ENCODE measurements at places on chromosomes 11 and 22.

GRCh38 chr11:612201-612960, 3.4 kb downstream of the IRF7 start:
- no peak for DNase-seq

DNA sequence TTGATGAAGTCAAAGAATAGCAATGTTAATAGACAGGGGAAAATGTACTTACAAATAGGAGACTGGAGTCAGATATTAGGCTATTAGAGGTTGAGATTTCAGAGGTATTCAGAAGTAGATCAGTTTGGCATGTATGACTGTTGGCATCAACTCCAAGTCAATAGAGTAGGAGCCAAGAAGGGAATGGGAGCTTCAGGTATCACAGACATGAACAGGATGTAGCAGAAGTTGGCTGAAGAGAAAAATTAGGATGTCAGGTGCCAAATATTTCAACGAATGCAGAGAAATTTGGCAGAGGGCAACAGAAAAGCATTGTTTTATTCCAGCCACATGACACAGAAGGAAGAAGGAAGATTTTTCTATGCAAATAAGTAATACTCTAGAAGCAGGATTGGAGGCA, 69.7 kb downstream of the GLYATL1 start:
- no peak for DNase-seq

DNA sequence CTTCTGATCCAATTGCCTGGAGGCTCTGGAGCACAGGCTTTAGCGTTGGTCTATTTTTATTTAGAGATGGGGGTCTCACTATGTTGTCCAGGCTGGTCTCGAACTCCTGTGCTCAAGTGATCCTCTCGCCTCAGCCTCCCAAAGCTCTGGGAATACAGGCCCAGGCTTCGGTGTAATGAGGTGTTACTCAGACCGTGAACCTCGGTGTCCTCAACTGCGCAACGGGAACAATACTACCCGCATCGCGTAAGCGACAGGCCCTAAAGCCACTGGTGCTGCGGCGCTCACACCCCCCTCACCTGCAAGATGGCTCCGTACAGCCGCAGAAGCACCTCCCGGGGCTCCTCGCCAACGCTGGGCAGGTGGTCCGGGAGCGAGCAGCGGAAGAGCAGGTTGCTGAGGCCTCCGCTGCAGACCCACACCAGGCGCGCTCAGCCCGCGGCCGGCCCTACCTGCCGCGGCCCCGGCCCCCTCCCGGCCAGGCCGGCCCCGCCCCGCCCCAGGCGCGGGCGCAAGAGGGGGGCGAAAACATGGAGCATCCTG, 628 bp downstream of the CHKB start:
- no peak for DNase-seq

DNA sequence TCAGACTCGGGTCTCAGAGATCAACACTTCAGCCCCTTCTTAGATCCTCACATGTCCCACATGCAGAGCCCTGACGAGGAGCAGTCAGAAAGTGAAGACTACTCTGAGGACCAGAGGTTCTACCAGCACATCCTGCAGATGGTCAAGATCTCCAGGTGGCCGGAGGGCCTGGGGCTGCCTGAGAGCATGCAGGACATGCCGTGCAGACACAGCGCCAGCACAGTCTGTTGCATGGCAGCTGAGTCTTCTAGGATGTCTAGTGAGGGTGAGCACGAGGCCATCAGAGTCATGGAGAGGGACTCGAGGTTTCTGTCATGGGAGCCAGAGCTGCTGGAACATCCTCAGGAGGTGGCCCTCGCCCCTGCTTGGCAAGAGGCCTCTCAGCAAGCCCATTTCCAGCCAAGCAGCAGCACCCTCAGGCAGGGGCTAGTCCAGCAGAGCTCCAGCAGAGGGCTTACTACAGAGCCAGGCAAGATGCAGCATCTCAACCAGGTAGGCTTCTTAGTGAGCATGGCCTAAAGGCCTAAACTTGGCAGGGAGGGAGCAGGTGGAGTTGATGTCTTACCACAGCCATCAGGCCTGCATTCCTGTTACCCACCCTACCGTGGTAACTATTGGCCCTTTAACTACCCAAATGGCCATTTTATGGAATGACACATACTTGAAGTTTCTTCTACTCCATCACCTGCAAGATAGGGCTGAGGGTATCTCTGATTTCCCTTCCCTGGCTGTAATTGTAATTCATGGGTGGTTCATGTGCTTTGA, 28.7 kb downstream of the CEP164 start:
- DNase-seq = no peak

GRCh38 chr11:45851228-45851627, 4.0 kb downstream of the CRY2 start:
- no peak for DNase-seq

- no peak for DNase-seq
Measured at GRCh38 chr11:63756919-63757761, 11.4 kb downstream of the ZFTA start.

DNA sequence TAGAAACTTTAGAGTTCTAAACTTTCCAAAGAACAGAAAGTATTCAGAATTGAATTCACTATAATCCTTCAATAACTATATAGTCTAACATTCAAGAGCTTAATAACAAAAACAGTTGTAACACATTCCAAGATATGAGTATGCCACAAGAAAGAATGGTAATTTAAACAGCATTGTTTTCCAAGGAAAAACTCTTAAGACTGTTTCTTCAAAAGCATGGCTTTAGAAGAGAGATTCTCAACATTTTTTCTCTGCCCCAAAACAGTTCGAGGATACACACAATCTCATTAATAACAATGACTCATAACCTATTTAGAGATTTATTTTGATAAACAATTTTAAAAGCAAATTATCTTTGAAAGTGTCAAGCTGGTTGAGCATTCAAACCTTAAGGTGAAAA, 16.7 kb upstream of the ARHGAP32 start:
- no peak for DNase-seq

GRCh38 chr22:44536411-44536810, 38.4 kb upstream of the RTL6 start:
- no peak for DNase-seq

GRCh38 chr11:4484310-4484709, 1.9 kb downstream of the OR52K1 start:
- DNase-seq = no peak

DNA sequence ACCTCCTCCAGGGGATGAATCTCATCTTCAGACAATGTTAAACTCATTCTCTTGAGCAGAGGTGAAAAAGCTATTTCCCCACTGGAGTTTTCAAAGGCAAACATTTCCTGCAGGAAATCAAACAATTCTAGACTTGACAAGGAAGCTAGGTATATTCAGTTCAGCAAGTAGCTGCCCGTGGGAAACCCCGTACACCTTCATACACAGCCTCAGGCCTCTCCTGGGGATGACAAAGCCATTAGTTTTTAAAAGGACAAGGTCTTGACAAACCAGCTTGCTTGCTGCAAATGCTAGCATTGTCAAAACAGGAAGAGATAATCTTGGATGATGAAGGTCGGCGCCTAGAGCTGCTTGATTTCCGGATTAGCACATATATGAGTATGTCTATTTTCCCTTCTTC, 1630.8 kb upstream of the TENM4 start:
- no peak for DNase-seq

DNA sequence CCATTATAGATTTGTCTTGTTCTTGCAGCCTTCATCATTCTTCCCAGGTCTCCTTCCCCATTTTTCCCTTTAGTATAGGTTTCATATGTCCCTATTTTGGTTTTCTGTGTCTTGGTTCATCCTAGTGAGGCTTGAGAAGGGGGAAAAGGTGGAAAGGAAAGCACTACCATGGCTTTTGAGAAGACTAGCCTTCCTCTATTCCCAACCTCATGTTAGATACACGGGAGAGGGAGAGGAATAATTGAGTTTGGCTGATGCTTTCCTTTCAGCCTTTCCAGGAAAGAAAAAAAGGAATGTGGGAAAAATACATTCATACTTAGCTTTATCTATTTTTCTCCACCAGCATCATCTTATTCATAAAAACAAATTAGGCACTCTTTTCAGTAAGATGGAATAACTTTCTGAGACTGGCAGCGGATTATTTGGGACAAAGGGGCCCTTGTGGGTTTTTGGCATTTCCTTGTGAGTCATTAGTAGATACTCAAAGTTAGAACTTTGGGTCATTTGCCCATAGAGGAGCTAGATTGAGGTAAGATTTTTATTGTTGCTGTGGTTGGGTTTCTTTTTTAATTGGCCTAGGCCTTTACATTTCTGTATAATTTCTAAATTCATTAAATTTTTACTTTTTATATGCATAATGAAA, 23.8 kb downstream of the CAPRIN1 start:
- no peak for DNase-seq

- no peak for DNase-seq
Measured at GRCh38 chr11:14676068-14676467, 32.5 kb downstream of the PDE3B start.

DNA sequence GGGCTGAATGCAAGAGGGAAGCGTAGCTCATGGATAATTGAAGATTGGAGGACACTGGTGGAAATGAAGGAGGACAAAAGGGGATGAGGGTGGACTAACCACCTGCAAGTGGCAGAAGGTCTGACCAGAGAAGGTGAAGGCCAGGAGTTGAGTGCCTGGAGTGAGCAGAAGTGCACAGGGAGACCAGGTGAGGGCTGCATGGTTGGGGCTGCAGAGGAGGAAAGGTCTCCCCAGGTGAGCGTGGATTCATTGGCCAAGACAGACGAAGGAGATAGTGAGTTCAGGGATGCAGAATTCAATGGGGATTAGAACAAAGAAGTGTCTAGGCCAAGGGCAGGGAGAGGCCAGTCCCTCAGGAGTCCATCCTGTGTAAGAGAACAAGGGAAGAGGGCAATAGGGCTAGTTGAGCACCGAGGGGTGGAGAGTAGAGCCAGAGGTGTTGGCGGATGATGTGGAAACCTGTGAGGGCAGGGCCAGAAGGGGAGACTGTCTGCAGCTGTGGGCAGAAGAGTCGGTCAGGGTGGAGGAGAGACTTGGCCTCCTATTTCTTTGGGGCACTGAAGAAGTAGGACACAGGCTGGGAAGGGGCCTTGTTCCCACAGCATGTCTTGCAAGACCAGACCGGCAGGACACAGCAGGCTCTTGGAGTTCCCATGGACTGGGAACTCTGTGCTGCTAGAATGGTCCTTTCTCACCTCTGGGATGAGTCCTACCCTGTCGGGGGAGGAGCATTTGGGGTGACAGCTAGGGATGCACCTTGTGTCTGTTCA, 6.7 kb downstream of the TRIM29 start:
- no peak for DNase-seq

- no peak for DNase-seq
Measured at GRCh38 chr22:35775339-35775738, 57.7 kb downstream of the APOL5 start.

DNA sequence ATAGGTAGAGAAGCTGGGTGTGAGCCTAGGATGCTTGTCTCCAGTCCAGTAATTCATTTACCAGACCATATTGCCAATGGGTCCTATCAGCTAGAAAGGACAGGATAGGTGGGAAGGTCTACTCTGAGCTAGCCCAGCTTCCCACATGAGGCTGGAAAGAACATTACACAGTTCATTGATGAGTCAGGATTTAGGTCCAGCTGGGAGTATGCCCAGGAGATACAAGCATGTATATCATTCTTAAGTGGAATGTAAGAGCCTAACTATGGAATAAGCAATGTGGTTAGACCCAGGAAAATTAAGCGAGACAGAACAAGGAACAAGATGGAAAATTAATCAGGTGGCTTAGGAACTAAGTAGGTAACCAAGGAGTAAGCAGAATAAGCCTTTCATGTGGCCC, 59.0 kb upstream of the TBCEL start:
- no peak for DNase-seq
